ENCODE measurements at places on chromosomes 1 and 21.

DNA sequence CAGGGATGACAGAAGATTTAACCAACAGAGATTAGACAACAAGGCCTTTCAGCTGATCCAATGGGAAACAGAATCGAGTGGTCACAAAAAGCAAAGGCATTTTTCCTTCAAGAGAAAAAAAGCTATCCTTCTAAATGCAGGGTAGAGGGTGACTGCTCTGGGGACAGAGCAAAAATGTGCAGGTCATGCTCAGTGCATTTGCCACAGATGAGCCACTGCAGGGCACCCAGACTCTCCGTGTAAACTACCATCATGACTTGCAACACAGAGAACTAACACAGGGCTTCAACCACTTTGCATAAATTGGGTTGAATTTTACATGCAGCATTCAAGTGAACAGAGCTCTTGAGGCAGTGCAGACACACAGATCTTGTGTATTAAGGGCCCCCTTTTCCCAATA lies 56.8 kb downstream of the PRKAB2 start:
- no peak for DNase-seq

GRCh38 chr1:147168626-147169058 lies 3.6 kb downstream of the PRKAB2 start:
- no peak for DNase-seq

DNA sequence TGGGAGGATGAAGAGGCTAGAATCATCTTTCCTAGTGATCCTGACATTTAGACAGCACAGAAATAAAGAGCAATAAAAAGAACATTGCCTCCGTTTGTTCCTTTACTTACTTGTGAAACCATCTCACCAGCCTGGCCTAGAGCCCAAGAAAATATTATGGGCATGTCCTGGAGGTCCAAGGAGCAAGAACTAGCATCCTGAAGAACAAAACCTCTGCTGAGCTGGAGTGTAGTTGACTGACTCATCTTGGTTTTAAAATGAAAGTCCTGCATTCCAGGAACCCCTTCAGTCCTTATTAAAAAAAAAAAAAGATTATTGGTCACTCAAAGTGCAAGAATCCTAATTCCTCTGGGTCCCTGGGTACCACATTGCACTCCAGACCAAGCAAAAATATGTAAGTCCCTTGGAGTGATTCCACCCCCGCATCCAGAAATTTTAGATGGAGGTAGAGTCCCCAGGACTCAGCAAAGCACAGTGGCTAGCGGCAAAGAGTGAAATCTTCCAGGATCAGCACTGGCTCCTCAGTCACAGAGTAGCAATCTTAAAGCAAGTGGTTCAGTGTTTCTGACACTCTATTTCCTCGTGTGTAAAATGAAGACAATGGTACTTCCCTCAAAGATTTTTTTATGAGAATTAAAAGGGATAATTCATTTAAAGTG lies 7.0 kb downstream of the SMCP start:
- DNase-seq, result no peak

DNA sequence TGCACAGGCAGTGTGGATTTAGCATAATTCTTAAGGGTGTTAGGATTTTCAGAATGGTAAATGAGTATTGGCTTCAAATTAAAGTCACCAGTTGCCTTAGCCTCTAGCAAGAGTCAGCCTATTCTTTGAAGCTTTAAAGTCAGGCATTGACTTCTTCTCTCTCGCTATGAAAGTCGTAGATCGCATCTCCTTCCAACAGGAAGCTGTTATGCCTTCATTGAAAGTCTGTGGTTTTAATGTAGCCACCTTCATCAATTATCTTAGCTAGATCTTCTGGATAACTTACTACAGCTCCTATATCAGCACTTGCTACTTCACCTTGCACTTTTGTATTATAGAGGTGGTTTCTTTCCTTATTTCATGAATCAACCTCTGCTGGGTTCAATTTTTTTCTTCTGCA lies 320.2 kb downstream of the PTPRC start:
- DNase-seq, result no peak

- DNase-seq, result no peak
Observed at GRCh38 chr21:40160911-40161310, 293.7 kb downstream of the PCP4 start.

- peak; percentile 72 for DNase-seq
Observed at GRCh38 chr1:107139833-107140702, 771 bp upstream of the NTNG1 start.

DNA sequence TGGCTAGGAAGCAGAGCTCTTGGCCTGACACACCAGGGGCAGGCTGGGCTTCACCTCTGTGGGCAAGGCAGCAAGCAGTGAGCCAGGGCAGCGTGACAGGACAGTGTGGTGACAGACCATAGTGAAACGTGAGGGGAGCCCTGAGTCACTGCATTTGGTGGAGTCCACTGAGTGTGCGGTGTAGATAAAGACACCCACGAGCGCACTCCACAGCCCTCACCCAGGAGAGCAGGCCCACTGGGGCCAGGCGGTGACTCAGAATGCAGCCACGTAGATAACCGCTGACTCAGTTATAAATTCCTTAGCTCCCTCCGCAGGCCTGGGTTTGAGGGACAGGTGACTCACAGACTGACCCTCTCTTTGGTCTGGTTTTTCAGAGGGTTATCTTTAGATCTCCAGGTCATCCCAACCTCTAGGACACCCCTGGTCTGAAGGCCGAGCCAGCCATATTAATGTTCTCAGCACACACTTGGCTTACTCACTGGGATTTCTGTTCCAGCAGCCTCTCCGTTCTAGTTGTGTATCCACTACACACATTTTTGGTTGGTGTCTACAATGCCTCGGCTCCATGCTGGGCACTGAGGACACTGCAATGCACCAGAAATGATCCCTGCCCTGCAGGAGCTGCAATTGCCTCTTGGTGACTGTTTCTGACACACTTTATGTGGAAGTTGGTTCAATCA lies 90.2 kb upstream of the TSPAN2 start:
- DNase-seq, result no peak

GRCh38 chr1:150696162-150696561 lies 792 bp downstream of the GOLPH3L start:
- no peak for DNase-seq

GRCh38 chr1:205913451-205914154 lies 29.7 kb downstream of the SLC26A9 start:
- DNase-seq, result no peak

GRCh38 chr1:162740755-162741154 lies 49.7 kb upstream of the HSD17B7 start:
- DNase-seq, result no peak

DNA sequence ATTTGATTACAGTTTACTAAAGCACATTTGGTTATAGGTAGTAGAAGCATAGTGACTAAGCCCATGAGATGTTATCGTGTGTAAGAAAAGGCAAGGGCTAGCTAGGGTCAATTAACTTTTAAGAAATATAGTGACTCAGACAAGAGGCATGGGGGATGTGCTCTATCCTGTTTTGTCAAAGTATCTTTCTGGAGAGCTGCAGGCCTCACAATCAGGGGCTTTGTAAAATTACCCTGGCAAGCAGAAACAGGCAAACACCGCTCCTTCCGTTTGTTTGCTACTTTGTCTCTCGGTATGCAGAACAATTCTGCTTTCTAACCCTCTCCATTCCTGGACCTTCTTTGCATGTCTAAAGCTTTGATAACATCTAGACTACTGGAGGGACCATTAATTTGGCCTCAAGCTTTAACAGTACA lies 26.1 kb upstream of the ZNF697 start:
- no peak for DNase-seq

DNA sequence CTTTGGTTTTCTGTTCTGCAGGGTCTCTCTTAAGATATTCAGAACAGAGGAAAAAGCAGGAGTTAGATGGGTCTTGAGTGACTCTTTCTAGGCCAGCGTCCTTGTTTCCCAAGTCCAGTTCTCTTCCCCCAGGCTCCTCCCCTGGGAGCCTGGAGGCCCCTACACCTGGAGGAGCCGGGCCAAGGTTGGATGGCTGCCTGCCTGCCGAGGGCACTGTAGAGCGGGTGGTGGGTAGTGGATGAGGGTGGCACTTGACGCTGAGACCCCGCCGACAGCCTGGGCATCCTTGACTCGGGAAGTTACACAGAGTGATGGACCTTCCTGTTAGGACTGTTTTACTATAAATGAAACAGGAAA lies 17.4 kb upstream of the KANK4 start:
- no peak for DNase-seq

- no peak for DNase-seq
Observed at GRCh38 chr1:27643600-27644368, 8.8 kb upstream of the FGR start.

- no peak for DNase-seq
Observed at GRCh38 chr1:156471496-156472490, 28.8 kb downstream of the MEF2D start.

- DNase-seq, result no peak
Observed at GRCh38 chr1:10829965-10830515, 33.6 kb upstream of the CASZ1 start.

DNA sequence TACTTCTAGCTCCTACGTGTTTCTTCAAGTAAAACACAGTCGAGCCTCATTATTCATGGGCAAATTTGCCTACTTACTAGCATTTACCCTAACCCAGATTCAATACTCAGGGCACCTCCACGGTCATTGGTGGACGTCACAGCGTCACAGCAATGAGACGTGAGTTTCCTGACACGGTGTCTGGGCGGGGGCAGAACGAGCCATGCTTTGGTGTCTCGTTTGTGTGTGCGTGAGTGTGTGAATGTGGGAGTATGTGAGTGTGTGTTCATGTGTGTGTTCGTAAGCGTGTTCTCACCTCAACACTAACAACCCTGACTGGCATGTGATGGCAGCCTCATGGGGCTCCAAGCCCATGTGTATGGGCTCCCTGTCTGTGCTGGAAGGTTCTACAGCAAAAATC lies 17.5 kb upstream of the COL18A1 start:
- DNase-seq, result no peak

GRCh38 chr1:180343921-180344769 lies 114.1 kb downstream of the LHX4 start:
- DNase-seq, result no peak

DNA sequence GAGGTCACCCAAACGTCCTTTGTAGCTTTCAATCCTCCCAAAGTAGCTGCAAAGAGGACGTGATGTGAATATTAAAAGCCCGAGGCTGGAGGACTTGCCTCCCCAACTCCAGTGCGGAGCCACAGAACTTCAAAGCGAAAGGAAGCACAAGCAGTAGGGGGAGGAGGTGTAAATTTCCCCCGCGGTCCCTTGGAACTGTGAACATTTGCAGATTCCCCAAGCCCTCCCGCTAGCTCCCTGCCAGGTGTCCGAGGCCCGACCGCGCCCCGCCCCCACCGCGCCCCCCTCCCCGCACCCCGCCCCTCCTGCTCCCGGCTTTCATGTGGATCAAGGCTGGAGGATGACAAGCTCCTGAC lies 41.5 kb upstream of the HAO2 start:
- DNase-seq, result no peak

- DNase-seq, result no peak
Observed at GRCh38 chr1:101086783-101087182, 61.2 kb upstream of the DPH5 start.

GRCh38 chr1:198447468-198447867 lies 93.0 kb downstream of the ATP6V1G3 start:
- DNase-seq, result no peak

- no peak for DNase-seq
Observed at GRCh38 chr1:94721240-94721639, 98.9 kb upstream of the SLC44A3 start.

GRCh38 chr1:224615861-224616755 lies at the start of gene CNIH3:
Gene CNIH3 (plus strand): TSS chr1:224616317. CDS start chr1:224617175, 858 bp downstream.
- peak; percentile 78 for DNase-seq

GRCh38 chr1:157993147-157993917 lies at the start of gene KIRREL1:
Gene KIRREL1 (plus strand): TSS chr1:157993645. CDS start chr1:157993677, 32 bp downstream.
- DNase-seq, result peak; percentile 79

DNA sequence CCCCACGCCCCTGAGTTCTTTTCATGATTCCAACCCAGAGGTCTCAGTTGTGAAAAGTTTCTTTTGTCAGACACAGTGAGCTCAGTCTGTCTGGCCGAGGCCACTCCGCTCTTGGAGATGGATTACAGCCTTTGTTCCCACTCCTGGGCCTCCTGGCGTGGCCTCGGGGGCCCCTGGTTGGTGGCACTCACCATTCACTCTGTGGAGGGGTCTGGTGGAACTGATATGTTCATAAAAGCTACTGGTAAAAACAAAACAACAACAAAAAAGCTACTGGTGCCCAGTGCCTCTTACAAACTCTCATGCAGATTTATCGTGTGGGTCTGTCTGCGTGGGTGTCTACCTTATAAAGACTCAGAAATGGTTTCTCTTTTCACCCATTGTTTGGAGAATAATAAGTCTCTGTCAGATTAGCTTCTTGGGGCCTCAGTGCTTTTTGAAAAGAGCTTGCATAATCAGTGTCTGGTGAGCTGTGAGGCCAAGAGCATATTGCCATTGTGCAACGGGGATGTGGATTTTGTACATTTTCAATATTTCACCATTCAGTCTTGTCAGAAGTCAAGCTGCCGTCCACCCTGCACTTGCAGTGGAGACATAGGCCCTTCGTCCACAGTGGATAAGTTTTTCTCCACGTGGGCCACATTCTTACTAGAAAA lies 86.7 kb downstream of the GALNT2 start:
- DNase-seq, result no peak

DNA sequence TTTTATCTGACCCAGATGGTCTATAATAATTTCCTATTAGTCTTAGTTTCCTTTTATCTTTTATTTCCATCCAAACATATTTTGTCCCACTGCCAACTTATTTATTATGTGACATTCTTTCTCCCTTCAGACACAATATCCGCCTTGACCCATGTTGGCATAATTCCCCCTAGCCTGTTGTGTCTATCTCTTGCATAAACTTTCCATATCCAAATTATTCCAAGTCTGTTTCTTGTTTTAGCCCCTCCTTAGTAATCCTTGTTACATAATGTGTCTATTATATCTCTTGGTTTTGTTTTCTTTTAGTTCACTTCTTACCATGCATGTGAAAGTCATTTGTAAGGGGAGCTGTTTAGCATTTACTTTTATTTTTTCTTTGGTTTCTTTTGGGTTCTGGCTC lies 81.6 kb upstream of the CACHD1 start:
- no peak for DNase-seq

GRCh38 chr1:93990010-93990409 lies 80.8 kb upstream of the GCLM start:
- DNase-seq, result no peak

GRCh38 chr1:24465638-24466037 lies 37.0 kb upstream of the RCAN3 start:
- DNase-seq, result no peak

GRCh38 chr1:246107516-246108277 lies 399.4 kb downstream of the SMYD3 start:
- no peak for DNase-seq

DNA sequence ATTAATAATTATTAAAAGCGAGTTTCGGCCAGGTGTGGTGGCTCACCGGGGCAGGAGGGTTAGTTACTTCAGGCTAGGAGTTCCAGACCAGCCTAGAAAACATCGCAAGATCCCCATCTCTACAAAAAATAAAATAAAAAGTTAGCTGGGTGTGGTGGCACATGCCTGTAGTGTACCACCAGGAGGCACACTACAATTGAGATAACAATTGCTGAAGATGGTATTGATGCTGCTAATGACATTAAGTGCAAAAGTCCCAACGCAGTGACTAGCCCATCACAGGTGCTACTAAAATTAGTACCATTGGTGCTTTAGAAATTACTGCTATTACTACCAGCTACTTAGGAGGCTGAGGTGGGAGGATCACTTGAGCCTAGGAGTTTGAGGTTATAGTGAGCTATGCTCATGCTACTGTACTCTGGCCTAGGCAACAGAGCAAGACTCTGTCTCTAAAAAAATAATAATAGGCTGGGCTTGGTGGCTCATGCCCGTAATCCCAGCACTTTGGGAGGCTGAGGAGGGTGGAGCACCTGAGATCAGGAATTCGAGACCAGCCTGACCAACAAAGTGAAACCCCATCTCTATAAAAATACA lies 156.6 kb downstream of the GREM2 start:
- no peak for DNase-seq
